ENCODE measurements at places on chromosomes 4 and X.

DNA sequence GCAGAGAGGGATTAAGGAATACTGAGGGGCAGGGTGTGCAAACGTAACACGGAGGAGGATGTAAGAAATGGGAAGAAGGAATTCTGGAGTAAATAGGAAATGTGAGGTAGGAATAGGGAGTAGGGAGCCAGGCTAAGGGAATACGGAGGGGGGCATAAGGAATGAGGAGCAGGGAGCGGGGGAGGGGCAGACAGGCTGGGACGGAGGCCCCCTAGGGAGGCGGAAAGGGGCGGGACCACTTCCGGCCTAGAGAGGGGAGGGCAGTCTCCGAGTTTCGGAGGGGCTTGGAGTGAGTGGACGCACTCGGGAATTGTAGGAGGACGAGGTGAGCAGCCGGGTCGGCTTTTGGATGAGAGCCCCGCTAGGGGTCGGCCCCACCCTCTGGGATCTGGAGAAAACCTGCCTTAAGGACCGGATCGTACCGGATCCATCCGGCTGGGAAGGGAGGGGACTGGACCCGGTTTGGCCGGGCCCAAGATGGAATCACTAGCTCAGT is 612 bp downstream of the MAGED2 start:
- no peak for DNase-seq

GRCh38 chrX:18534949-18535348 is 109.5 kb downstream of the CDKL5 start:
- DNase-seq, result no peak

- DNase-seq, result no peak
Observed at GRCh38 chrX:97399400-97399799, 515.7 kb downstream of the RPA4 start.

DNA sequence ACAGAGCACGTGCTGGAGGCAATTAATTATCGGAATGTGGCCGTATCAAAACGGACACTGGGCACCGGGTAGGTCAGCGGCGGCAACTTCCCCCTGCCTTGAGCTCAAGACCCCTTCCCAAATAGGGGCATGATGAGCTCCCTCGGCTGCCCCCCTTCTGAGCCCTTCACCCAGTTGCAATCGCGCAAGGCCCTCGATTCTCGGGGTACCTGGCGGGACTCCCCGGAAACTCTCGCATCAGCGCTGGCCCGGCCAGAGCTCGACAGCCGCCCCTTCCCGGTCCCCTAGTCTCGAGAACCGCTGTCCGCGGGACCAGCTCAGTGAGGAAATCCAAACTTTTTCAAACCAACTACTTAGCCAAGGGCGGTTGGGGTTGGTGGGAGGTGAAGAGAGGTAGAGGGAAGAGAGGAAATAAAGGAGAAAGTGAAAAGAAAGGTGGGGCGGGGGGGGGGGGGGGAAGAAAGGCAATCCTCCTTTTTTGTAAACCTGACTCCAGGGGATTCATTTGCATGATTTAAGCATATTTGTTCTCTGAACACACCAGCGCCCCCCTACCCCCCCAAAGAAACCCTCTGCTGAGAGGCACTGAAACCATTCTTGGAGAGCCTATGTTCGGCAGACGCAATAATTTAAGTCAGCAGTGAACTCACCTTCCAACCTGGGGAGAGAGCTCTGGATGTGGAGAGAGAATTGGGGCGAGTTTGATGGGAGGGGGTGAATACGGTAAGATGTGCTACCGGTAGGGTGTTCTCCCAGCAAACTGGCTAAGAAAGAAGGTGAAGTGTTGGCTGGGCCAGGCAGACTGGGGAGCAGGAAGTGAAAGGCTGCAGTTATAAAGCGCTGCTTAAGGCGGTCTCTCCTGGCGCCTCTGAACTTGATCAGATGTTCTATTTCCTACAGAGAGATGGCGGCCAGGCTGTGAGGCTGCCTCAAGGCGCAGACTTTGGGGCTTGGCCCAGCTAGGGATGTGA is 2.0 kb upstream of the ZIC3 start:
- DNase-seq, result no peak

DNA sequence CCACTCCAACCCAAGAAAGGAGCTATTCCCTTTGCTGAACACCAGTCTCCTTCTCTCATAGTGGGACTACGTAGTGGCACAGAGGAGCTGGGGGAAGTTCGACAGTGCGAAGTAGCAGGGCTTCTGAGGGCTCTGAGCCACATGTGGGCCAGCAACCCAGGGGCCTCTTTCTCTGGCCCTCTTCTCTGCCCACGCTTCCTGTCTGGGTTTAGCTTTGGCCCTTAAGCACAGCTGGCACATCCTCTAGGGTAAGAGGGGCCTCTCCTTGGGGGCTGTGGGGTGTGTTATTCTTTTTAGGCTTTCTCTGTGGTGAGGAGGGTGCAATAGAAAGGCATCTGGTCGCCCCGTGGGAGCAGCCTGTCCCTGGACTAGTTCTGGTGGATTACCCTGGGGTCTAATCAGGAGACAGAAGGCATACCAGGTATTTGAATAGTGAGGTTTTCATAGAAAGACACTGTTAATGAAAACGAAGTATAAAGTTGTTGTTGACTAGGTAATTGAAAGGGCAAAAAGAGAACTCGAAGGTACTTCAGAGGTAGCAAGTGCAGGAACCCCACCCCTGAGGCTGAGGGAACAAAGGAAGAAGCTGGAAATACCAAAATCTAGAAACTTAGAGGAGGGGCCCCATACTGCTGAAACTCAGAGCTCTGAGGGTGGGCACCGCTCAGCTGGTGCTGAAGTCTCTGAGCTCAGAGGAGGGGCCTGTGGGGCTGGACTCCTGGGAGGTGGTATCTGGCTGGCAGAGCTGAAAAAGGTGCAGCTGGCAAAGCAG is 151.9 kb upstream of the RPS6KA3 start:
- no peak for DNase-seq

GRCh38 chr4:178185517-178185916 is 743.3 kb upstream of the AGA start:
- DNase-seq, result no peak

DNA sequence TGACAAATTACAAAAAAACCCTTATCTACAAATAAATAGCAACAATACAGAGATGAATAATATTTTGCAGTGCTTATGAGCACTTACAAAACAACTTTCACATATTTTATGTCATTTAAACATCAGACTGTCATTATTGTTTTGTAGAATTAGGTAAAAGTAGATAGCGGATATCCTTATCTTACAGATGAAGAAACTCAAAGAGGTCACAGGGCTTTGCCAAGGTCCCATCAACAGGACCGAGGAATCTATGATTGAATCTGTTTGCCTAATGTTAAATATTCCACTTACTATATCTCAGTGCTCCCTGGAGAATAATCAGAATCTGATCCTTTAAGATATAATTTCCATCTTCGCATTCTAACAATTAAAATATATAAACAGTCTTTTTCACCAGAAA is 119.0 kb downstream of the GASK1B start:
- no peak for DNase-seq

GRCh38 chr4:140154572-140154891 is 548 bp upstream of the MAML3 start:
- peak; percentile 87 for DNase-seq

GRCh38 chr4:123976285-123976684 is 579.7 kb downstream of the SPRY1 start:
- peak; percentile 94 for DNase-seq

GRCh38 chrX:42096265-42096920 is 173.0 kb upstream of the CASK start:
- DNase-seq, result no peak

DNA sequence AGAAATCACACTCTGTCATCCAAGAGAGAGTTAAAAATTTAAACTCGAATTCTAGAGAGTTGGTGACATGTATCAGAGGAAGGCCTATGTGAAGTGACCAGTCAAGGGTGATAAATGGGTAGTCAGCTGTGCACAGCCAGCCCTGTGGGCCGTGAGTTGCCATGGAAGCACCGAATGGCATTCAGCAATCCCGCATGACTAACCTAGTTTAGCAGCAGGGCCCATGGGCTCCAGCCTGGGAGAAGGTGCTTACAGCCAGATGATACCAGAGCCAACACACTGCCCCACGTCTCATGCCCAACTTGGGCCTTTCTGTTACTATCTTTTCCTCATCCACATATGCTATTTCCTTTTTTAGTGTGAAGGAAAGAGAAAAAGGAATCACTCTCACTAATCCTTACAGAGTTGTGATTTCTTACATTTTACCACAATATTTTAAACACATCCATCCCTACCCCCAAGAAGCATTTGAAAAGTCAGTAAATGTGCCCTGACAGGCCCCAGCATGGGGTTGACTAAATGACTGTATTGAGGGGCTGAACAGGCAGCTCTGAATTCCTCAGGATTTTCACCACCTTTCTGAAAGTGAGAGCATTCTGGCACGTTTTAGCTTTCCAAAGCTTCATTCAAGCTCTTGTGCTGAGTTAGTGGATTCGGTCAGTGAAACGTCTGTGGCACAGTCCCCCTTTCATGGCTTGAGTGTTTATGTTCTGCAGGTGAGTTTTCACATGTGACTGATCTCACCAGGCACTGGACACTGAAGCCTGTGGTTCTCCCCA is 104.2 kb downstream of the AFF1 start:
- DNase-seq, result no peak

DNA sequence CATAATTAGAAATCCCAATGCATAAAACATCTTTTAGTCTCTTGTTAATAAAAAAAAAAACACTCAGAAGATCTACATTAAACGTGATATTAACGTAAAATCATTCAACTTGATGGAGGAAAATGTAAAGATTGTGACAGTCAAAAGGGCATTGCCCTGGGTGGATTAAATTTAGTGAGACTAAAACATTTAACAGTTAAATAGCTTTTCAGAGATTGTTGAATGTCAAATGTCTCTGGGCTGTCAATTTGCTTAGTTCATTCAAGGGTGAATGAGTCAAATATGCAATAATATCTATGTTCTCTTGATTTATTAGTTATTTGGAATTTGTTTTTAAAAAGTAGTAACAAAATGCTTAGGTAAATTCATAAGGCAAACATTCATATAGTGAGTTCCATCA is 836.6 kb upstream of the PCDH10 start:
- no peak for DNase-seq

DNA sequence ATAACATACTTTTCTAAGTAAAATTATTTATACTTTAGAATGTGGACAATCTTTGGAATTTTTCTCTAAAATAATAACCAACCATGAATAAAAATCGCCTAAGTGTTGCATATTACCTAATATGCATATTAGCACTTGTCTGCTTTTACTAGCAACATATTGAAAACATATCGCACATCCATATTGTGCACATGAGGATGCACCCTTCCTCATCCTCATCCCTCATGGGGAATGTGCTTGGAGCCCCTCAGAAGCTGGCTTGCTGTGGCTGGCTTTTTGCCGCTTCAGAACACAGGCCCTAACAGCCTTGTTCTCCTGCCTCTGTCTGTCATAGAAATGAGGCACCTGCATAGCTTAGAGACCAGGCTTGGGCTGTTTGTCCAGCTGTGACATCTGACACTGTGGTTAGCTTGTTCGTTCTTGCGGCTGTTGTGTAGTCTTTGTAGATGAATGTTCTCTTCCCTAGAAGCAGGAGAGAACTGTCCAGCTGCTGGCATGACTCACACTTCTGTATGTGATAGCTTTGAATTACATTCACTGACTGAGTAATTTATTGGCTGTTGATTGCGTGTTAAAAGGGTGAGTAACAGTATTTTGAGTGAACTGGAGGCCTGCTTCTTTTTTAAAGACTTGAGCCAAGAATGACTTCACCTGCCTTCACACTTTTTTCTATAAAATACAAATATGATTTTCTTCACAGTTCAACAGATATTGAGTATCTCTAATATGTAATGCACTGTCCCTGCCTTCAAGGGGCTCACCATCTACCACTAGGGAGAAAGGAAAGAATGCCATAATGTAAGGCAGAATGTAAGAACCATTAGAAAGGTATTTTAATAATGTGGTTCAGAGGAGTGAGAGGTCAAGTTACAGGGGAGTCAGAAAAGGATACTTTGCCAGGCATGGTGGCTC is 81.9 kb downstream of the HMGB2 start:
- peak; percentile 52 for DNase-seq

- no peak for DNase-seq
Observed at GRCh38 chr4:186598686-186599085, 43.3 kb upstream of the MTNR1A start.

DNA sequence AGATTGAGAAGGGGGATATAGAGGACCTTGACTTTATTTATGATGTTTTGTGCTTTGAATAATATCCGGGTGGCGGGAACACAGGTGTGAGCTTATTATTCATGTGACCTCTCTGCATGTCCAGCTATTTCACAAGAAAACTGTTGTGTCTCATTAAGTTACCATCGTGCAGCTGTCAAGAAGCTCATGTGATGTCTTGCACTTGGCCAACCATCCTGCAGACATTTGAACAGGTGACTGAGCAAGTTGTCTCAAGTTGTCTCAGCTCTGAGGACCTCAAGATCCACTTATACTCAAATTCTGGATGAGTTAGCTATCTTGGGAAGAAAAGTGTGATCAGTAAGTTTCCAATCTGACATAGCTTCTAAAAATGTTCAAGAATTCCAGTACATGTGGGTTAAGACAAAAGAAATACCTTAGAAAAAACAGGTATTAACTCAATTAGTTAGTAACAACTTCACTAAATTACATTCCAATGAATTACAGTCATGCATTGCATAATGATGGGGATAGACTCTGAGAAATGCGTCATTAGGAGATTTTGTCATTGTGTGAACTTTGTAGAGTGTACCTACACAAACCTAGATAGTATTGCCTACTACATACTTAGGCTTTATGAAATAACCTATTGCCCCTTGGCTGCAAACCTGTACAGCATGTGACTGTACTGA is 462.2 kb downstream of the INPP4B start:
- no peak for DNase-seq

- no peak for DNase-seq
Observed at GRCh38 chr4:57084360-57084759, 25.8 kb downstream of the IGFBP7 start.
